ENCODE measurements at places on chromosomes 3 and 15.

DNA sequence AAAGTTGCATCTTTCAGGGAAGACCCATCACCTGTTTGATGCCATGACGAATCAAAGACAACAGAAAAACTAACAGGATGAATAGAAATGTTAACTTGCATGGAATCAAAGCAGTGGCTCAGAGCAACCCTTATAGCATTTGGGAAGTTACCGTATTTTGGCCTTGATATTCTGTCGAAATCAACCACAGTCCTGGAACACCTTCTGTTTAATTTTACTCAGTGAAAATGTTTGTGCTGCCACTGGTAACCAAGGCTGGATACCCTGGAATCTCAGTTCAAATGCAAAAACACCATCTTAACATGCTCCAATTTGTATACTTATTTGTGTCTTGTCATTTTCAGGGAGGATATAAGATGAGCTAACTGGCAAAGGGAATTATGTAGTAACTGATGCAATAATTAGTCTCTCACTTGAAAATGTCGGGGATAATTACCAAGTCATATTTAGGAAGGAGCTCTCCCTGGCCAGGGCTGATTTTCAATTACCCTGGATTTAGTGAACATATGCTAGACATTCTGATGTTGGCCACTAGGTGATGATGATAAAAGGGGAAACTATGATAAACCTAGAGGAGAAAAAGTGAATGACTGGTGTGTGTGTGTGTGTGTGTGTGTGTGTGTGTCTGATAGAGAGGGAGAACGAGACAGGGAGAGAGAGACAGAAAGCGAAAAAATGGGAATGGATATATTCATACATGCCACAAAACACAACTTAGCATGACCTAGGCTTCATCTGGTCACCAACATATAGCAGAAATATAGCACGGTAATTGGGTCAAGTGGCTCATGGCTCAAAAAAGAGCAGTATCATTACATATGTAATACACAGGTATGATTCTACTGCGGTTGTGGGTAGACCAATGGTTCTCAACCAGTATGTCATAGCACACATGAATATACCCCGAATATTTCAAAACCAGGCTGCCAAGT lies 19.0 kb upstream of the PRICKLE2 start:
- DNase-seq = peak; percentile 0

DNA sequence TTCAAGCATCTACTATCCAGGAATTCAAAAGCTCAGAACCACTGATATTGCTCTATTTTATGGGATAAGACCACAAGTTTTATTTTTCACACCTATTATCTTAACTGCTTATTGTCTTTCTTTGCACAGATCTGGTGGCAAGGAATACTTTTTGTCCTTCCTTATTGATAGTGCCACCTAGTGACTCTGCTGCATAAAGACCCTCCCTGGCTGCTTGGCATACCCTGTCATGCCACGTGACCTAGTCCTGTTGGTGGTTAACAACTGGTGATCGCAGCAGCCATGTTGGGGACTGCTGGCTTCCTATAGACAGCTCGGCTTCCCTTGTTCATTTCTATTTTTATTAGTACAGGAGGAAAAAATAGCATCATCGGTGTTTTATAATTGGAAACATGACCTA lies 236.3 kb downstream of the MEX3B start:
- DNase-seq = peak; percentile 51

- no peak for DNase-seq
Measured at GRCh38 chr3:197300361-197300760, 1.9 kb upstream of the DLG1 start.

DNA sequence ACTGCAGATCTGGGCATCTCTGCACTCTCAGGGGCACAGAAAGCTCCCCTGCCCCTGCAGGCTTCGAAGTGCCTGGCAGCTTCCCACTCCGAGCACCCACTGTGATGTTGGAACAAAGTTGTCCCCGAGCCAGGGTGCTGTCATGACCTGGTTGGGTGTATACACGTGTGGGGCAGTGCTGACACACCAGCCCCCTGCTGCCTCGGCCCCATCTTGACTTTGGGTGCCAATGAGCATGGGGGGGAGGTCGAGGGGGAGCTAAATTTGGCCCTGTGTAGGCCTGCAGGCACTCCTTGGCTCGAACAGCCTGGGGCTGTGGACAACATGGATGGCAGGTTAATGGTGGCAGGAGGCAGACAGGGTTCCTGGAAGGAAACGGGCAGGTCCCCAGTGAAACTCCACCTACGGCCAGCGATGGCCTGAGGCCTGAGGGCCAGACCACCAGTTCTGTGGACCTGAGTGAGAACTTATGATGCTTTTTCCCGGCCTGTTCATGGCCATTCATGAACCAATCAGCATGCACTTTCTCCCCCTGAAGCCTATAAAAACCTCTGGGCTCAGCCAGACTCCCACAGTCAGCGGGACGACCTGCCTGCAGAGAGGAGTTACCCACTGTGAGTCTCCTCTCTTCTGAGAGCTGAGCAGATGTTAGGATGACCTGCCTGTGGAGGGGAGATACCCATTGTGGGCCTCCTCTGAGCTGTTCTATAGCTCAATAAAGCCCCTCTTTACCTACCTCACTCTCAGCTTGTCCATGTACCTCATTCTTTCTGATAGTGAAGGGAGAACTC lies 1029.1 kb upstream of the GBE1 start:
- DNase-seq = no peak

DNA sequence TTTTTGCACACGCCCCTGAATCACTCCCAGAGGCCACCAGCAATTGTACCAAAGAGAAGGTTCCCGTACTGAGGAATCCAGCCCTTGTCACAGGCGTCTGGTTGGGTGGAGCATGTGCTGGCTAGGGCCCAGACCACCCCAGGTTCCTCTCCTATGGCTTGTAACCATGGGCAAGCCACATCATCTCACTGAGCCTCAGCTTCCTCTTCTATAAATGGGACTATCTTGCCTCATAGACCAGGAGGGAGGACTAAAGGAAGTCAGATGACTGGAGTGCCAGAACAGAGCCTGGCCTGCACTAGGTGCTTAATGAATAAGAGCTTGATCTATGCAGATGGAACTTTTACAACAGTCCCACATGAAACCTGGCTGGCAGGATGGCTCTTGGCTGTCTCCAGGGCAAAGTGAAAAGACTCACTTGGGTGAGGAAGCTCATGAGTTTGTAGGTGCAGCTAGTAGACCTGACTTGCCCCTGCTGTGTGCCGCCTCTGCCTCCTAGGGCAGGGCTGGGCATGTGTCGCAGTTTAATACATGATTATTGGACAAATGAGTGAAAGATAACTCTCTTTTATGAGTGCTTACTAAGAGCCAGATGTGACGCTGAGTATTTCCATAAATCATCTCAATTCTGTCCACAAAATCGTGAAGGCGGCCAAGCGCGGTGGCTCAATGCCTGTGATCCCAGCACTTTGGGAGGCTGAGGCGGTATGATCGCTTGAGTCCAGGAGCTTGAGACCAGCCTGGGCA lies 29.3 kb downstream of the CTSH start:
- no peak for DNase-seq

DNA sequence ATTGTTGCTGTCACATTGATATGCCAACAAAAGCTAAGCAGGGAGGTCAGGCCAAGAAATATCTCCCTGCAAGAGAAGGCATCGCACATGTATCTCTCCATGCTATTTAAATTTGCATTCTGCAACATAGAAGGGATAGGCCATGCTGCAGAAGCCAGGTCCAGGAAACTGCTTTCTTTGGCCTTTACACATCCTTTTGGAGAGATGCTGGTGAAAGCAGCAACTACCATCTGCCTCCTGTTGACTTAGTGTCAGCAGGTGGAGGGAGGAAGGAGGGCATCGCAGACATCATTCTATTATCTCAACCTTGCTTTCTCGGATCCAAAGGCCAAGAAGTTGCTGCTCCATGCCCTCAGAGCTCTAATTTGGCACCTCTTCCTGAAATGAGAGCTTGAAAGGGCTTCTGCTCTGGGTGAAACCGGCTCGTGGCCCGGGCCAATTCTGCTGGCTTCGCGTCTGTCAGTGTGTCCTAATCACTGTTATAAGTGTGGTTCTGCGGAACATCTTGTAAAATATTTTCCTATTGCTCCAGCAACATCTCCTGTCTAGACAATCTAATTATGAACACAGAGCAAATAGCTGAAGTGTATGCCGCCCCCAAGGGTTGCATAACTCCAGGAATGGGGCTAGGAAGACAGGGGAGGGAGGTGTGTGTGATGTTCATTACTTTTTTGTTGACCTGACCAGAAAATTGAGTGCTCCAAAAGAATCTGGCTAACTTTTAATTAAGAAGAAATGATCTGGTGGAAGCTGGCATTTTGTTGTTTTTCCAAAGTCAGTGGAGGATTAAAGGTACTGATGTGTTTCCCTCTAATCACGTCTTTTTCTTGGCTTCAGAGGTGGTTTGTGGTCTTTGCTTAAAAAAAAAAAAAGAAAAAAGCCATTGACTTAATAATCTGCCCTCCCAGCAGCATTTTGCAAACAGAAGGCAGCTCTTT lies 89.1 kb downstream of the TPRG1 start:
- no peak for DNase-seq

DNA sequence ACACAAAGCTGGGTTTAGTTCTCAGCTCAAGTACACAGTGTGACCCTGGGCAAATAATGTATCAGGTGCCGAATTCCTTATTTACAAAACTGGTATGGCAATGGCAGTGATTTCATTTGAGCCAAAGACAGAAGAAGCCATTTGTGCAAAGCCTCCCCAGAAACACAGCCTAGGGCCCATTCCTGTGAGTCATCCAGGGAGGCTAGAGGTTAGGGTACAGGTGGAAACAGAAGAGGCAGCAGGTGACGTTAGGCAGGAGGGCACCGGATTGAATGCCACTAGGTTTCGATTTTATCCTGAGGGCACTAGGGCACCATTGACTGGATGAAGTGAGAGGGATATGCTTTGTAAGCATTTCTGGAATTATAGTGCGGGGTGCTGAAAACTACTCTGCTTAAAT lies 766.9 kb upstream of the NR2F2 start:
- no peak for DNase-seq

DNA sequence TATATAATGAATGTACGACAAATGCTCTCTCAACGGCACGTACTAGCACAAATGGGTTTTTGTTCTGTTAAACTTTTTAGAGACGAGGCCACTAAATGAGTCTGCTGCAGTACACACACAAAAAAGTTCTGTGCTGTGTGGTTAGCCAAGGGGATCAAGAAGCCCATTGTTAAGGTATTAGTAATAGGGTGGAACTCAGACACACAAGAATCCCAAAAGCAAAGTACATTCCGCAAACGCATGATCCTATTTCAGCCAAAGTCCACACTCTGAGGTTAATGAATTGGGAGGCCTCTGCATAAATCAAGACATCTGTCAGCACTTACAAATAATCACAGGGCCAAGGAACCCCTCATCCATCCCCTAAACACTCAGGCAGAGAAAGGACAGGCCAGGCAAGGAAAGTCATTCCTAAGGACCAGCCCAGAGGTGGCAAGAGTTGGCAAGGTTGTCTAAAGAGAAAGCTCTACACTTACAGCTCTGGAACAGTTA lies 12.1 kb downstream of the OSBPL10 start:
- DNase-seq = no peak

DNA sequence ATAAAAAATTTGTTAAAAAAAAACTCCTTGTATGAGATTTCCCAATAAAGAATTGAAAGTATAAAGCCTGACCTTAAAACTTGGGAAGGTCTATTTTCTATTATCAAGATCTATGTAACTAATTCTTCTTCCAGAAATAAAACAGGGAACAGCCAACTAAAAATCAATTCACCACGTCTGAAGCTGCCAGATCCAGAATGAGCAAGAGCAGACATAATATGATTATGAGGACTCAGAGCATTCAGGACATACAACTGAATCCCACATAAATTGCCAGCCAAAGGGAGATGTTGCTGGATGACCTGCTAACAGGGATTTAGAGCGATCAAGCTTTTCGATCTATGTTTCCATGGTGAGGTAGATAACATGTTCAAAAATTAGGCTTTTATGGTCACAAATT lies 1151.3 kb upstream of the CADM2 start:
- no peak for DNase-seq

GRCh38 chr15:93486407-93487117 lies 397.6 kb upstream of the RGMA start:
- no peak for DNase-seq

DNA sequence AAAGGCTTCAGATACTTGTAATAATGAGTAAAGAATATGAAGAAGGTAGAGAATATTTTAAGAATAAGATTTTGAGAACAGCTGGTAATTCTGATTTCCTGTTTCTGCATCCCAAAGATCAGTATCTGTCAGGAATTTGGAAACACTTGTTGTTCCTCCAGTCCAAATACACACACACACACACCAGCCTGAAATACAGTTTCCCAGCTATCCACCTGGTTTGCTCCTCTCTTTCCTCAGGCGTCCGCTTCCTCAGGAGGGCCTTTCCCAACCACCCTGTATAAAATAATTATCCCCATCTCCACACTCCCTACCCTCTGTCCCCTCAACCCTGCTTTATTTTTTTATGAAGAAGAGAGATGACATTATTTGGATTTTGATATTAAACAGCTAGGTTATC lies 2.0 kb upstream of the FSIP1 start:
- no peak for DNase-seq

DNA sequence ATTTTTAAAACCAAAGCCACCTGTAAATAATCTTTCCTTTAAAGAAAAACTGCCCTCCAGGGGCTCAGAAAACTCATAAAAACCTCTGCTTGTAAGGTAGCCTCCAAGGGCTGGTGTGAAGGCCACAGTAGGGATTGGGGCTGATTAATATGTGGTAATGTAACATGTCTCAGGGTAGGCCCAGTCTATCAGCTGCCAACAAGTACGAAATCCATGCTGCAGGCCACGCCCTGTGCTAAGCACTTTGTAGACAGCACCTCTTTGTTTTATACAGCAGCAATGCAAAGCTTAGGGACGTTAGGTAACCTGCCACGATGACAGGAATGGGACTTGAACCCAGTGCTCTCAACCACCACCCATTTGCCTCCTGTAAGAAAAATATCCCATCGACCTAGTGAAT lies 65.6 kb upstream of the PRICKLE2 start:
- no peak for DNase-seq

- DNase-seq = no peak
Measured at GRCh38 chr3:66010739-66011655, 27.7 kb downstream of the MAGI1 start.

Data from NCI-H526 treated with DMSO at 0.1 percent for 48 hours (cell line).